ENCODE measurements at places on chromosomes 16 and 17.

GRCh38 chr16:67783353-67783725, 23.0 kb downstream of the RANBP10 start:
- DNase-seq, result no peak

DNA sequence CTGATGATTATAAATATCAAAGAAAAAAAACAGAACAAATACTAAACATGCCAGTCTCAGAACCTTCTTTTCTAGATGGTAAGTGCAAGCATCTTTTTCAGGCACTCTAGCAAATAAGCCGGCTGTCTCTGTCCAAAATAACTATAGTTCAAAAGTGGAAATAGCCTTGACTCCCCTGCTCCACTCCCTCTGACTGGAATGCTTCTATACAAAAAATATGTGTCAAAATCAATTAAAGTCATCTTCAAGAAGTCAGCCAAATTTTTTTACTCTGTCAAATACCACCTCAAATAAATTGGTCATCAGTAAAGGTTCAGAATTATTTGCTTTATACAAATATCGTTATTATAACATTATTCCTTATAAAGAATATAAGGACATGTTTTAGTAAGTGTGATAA, 83.6 kb downstream of the CACNG1 start:
- DNase-seq, result no peak

DNA sequence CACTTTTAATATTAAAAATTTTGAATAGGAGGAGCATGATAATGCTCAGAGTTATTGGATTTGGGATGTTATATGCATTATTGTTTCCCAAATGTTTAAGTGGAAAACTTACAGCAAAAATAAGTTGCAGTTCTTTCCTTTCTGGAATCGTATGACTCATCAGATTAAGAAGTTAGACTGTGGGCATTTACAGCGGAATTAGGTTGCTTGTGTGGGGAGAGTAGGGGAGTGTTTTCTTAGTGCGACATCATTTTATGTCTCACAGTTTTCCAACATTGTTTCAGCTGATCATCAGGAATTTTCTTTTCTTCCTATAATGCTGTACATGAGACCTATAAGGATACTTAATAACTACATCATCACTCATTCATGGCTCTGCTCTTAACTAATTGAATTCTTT, 1631.8 kb downstream of the CDH8 start:
- DNase-seq, result no peak

DNA sequence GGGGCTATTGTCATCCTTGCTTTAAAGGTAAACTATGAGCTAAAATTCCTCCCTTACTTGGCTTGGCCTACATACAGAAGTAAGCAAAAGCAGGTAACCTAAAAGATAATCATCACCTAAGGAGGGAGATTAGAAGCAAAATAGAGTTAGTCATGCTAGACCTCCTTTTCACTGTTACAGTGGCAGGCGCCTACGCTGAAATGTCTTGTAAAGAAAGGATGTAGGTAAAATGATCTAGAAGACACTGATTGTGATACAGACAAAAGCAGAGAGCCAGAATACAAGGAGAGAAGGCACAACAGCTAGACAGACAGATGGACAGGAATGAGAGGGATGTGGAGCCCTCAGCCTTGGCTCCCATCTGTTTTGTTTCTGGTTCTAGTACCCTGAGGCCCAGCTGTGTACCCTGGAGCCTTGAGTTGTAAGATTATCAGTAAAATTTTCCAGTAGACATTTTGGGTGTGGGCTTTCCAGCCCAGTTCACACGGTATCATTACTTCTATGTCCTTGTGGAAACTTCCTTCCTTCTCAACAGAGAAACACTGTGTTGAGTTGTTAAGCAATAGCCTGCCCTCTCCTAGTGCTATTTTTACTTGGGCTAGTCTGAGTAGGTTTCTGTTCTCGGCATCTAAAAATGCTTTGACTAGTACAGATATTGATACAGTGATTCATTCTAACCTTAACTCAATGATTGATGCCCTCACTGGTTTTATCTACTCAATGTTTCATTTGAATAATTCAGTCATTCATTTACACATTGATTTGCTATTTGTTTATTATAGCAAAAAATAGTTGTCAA, 7.7 kb upstream of the C16orf78 start:
- DNase-seq, result no peak

DNA sequence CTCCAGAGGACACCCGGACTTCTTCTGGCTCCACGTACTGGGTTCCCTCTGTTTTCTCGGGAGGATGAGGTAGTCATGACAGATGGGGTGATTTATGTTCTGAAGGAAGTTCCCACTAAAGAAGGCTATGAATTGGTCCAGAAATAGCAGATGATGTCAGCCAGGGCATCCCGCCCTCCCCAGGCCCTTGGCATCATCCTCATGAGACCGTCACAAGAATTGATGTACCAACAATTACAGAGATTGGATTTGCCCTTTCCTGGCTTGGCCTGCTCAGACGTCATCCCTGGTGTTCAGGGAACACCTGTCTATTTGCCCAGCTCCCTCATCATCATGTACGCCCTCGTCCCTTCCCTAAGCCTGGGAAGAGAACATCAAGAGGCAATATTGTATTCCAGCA, 102.8 kb upstream of the CCL1 start:
- DNase-seq, result no peak

GRCh38 chr17:75267153-75267410, 3.9 kb downstream of the MIF4GD start:
- DNase-seq, result no peak

- DNase-seq, result no peak
These were observed 190.4 kb downstream of the USP22 start for GRCh38 chr17:20852239-20852989.

DNA sequence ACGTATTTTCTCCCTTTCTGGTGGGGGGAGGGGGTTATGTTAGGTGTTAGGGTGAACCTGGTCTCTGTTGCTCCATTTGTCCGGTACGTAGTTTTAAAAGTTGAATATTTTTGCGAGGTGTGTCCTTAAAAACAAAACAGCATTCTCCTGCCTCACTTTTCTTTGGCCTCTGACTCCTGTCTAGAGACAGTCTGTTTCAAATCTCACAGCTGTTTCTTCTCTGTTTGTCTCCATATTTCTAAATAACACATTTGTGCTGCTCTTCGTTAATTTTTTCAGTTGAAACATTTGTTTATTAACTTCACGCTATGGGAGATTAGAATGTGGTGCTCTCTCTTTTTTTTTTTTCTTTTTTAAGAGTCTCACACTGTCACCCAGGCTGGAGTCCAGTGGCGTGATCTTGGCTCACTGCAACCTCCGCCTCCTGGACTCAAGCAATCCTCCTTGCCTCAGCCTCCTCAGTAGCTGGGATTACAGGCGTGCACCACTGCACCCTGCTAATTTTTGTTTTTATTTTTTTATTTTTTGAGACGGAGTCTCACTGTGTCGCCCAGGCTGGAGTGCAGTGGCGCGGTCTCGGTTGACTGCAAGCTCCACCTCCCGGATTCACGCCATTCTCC, 31.7 kb downstream of the RPA1 start:
- no peak for DNase-seq

GRCh38 chr17:62717889-62718288, 90.2 kb downstream of the MARCHF10 start:
- DNase-seq, result no peak

- no peak for DNase-seq
These were observed 12.8 kb downstream of the GPR179 start for GRCh38 chr17:38330941-38331411.

DNA sequence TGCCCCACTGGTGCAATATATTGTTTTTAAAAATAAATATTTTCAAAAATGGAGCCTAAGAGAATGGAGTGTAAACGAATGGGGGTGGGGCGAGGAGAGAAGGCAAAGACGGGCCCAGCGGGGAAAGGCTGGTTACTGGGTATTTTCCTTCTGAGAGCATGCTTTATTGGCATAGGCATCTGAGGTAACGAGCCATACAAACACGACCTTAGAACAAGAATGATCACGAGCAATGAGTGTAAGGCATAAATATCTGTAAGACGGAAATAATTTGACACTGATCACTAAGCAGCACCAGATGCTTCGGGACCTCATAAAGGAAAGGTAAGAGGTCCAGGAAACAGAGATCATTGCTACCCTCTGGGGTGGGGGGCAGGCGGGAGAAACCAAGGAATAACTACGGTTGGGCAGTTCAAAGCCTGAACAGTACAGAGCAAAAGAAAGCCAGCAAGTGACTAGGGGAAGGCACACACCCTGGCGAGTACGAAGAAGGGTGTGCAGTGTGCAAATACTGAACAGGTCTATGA, 959 bp downstream of the SSH2 start:
- peak; percentile 38 for DNase-seq

GRCh38 chr16:56245197-56245596, 53.9 kb downstream of the GNAO1 start:
- DNase-seq, result peak; percentile 75

GRCh38 chr17:79936050-79936449, 96.8 kb upstream of the CBX4 start:
- no peak for DNase-seq

DNA sequence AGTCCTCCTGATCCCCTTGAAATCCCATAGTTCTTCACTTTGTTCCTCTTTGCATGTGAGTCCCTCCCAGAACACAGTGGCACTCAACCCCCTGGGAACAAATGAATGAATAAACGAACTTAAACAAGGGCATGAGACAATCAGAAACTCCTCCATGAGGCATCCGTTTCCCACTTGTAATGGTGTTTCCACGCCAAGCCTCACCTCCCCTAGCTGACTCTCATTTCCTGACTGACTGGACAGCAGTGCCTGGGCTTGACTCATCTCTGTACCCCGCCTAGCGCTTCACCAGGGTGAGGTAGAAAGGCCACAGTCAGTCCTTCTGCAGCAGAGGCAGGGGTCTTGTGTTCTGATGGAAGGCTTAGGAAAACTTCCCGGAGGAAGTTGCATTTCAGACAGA, 14.2 kb downstream of the KIF1C start:
- peak; percentile 44 for DNase-seq

DNA sequence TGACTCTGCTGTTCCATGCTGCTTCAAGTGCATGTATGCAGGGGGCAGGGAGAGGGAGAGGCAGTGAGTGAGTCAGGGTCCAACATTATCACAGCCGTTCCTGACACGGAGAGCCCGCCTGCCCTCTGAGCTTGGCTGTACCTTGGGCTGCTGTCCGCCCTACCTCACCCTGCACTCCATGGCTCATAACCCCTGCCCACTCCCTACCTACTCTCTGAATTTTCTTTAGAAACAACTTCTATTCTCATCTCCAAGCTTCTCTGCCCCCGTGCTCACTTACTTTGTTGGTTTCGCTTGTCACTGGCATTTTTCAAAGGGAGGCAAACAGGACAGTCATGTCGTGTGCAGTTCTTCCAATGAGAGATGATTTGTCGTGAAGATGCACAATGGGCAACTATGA, 74.4 kb upstream of the TRAP1 start:
- no peak for DNase-seq

DNA sequence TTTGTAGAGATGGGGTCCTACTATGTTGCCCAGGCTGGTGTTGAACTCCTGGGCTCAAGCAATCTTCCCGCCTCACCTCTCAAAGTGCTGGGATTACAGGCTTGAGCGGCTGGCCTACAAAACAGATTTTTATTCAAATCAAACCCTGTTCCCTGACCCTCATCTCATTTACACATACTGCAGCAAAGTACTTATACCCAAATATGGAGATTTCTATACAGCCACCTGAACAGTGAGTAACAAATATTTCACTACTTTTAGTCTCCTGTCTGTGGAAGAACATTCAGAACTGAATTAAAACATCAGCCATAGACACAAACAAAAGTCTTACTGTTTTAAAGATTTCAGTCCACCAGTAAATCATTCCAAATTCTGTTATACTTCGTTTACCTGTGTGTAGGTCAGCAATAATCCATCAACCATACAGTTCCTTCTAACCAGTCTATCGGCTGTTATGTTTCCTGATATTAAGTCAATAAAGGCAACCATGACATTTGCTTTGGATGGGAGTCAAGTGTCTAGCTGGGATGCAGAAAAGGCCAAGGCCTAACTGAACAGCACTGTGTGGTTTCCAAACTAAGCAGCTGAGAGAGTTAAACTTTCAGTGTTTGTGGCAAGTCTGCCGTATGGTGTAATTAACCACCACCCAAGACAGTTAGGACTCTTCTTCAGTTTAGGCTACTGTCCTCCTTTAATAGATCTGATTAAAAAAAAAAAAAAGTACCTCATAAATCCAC, 22.3 kb downstream of the ERN1 start:
- no peak for DNase-seq

GRCh38 chr17:7713782-7714181, 3.8 kb upstream of the DNAH2 start:
- DNase-seq, result no peak

GRCh38 chr16:65012357-65012756, 109.5 kb downstream of the CDH11 start:
- peak; percentile 86 for DNase-seq

- DNase-seq, result no peak
These were observed 32.1 kb upstream of the CDC42EP4 start for GRCh38 chr17:73343739-73344454.

DNA sequence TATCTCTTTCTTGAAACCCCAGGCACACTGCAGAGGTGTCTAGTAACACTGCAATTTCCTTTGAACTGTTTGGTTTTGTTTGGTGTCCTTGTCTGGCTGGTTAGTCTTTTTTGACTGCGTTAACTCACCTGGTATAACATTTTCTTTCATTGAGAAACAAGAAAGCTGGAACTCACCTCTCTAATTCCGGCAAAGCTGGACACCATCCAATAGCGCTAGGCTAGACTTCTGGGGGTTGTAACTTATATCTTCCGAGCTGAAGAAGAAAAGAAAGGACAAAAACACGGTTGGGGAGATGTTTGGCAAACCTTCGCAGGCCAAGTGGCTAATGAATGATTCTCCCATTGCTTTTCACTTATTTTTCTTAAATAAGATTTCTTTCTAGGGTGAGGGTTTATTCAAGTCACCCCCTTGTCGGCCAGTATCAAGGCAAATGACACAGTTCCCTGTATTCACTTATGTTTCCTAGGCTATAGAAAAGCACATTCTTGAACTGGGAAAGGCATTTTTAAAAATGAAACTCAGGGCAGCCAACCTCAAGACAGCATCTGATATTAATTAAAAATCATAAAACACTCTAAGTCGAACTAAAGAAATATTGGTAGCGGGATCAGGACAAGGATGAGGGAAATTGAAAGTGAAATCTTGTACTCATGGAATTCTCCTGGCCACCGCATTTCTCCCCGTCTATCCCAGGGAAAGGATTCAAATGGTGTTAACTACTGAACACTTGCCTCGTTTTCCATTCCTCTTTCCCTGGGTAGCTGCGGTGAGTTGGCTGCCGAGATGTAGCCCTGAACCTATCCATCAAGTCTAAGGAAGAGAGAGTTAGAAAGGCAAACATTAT, 95.9 kb upstream of the ZFHX3 start:
- DNase-seq, result no peak

- no peak for DNase-seq
These were observed 106.6 kb downstream of the AMFR start for GRCh38 chr16:56318827-56319140.

DNA sequence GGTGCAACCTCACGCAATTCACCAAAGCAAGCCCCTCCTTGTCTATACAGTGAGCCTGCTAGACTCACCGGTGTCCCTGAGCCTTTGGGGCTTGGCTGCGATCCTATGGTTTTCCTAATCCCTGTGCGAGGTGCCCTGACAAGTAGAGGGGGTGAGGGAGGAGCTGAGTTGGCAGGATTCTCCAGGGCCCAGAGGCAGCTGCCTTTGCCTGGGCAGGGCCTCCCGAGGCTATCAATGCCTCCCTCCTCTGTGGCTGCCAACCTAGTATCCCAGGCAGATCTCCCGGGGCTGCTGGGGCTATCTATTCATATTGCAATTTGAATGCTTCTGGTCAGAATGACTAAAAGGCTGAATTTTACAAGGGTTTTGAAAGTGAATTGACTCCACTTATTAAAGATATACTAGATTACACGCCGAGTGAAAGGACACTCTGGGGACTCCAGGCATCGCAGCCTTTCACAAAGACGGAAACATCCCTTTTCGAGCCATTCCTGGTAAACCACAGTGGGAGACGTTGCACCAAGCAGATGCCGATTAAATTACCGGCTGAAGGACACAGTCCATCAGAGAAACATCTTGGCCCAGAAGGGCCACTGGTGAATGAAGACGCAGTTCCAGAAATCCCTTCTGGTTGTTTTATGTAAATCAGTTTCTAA, 11.3 kb upstream of the PITPNM3 start:
- DNase-seq, result no peak

Measured in HFFc6 (cell line).